Urinary bladder (tissue), 4 donors: ENCODE measurements at places on chromosomes 5 and 9.

DNA sequence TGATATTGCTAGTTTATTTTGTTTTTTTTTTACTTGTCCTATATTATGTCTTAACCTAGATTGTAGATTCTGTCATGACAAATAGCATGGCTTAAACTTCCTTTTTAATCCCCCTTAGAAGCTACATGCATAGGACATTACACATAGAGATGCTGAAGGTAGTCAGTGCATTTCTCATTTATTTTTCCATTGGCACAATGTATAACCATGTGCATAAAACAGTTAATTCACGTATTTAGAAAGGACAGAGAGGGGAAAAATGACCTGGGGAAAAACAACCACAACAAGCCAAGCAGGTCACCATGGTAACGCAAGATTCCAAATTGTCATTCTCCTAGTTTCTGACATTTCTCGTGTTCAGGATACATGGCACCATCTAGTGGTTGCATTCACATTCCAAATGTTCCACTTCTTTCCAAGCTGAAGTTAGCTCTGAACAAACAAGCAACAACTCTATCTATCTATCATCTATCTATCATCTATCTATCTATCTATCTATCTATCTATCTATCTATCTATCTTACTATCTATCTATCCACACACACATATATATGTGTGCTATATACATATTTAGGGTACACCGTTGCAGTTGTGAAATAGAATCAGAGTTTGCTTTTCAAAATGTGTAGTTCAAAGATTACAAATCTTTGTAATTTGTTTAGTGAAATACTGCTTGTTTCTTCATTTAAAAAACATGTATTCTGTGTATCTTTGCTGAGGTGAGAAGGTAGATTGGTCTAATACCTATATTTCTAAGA lies 487.2 kb upstream of the ST8SIA4 start:
- DNase-seq: peak; percentile 21

DNA sequence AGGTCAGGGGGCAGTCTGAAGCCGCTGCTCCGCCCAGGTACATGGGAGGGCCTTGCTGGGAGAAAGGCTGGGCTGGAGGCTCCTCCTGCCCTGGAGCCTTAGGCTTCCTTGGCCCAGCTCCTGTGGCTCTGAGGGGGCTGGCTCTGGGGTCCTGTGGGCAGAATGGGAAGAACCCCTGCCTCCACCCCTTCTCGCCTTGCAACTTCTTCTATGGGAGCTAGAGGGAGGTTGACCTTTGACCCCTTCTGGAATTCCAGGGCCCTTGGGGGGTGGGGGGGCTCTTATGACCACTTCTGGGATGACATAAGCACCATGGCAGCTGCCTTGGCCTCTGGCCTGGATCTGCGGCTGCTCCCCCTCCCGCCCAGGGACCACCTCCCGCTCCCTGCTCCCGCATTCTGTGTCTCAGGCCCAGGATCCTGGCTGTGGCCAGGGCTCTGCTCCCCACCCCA lies 32.2 kb downstream of the IER5L start:
- no peak for DNase-seq

DNA sequence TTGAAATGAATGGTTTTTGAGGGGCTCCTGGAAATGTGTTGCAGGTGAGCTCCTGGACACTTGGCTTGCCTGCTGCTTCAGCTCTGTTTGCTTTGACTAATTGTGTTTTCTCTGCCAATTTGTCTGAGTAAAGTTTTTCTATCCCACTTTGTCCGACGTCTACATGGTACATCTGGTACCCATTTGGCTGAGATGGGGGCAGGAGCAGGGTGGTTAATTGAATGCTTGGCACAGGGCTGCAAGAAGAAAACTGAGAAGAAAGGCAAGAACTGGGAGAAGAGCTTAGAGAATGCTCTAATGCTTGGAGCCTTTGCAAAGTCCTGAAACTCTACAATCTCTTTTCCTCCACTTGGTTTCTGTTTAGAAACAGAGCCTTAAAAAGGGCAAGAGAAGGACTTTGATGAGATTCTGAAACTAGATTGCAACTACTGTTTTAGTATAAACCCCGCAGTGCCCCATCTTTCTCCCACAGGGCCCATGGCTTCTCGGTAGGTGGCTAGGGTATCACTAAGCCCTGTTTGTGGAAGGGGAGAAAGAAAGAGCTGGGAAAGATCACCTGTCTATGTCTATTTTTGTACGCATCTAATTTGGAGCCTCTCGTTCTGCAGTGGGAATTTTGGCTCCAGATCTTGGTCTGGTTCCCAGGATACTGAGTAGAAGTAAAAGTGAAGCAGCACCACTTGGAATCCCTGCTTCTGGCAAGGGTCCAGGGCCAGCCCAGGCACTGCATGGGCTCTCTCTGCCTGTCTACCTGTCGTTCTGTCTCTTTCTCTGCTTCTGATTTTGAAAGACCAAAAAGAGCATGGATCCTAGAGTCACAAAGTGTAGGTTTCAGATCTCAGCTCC lies 214.4 kb downstream of the SEMA6A start:
- no peak for DNase-seq

- no peak for DNase-seq
Measured at GRCh38 chr5:125064621-125065438, 318.4 kb upstream of the ZNF608 start.

DNA sequence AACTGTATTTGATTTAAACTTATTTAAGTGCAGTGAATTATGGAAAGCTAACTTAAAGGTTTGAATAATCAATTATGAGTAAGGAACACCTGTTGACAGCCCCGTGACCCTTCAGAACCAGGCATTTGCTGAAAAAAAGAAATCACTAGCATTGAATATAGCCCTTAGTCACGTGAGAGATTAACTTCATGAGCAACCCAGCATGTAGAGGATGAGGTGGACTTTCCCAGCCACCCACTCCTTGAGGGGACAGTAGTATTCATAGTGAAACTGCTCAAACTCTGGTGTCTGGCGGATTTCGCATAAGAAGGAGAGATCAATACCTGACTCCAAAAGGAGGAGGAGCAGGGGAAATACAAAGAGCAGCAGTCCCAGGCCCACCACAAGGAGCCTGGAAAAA lies 184.8 kb upstream of the RASEF start:
- no peak for DNase-seq
